ENCODE measurements at places on chromosomes 3 and 15.

- DNase-seq = no peak
These were observed 779 bp downstream of the ST3GAL6 start for GRCh38 chr3:98763819-98764418.

DNA sequence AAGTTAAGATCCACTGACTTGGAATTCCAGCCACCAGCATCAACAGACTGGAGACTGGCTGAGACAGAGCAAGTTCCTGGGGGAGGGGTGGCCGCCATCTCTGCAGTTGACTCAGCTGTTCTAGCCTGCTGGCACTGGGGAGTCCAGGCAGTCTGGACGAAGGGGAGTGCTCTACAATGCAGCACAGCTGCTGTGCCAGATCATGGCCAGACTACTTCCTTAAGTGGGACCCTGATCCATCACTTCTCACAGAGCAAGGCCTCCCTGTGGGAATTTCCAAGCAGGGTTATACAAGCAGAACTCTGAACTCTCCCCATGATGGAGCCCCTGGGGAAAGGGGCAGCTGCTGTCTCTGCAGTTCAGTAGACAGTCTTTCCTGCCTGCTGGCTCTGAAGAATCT, 35.2 kb downstream of the PYGO1 start:
- no peak for DNase-seq

GRCh38 chr3:134641671-134642300, 9.0 kb downstream of the KY start:
- no peak for DNase-seq

- no peak for DNase-seq
These were observed 156.7 kb downstream of the SERPINI1 start for GRCh38 chr3:167892205-167892604.

GRCh38 chr3:2099028-2099671, 484 bp downstream of the CNTN4 start:
- no peak for DNase-seq

DNA sequence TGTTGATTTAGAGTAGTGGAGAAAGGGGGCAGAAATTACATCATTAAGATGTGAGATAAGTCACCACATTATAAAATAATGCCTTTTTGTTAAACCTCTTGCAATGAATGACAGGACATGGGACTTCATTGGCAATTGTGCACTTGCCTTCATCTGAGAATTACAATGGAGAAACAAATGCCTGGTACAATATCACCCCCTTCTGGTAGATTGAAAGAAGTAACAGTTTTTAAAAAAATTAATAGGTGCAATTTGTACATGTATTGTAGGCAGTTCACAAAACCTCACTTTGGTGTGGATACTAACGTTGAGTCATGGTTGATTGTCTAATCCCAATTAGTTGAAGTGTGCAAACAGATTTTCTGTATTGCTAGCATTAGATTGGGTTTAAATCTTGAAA, 4.6 kb upstream of the P2RY14 start:
- DNase-seq = no peak
